ENCODE measurements at places on chromosomes 7 and 10.
A peak's percentile ranks its signal among the peaks of the same experiment; 100 is the strongest.

DNA sequence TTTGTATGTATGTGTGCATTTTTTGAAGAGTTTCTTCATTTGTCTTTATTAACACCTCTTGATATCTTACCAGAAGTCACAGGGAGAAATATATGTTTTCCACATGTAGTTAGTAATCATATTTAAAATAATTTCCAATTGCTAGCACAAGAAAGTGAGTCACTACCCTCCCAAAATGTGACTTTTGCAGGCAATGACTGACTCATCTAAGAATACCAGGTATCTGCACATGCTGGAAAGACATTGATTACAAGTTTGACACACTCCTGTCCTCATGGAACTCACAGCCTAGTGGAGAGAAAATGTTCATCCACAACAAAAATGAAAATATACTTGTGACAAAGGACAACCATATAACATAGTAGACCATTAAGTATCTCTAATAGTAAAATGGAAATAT, 82.9 kb downstream of the SEMA3D start:
- no peak for DNase-seq

DNA sequence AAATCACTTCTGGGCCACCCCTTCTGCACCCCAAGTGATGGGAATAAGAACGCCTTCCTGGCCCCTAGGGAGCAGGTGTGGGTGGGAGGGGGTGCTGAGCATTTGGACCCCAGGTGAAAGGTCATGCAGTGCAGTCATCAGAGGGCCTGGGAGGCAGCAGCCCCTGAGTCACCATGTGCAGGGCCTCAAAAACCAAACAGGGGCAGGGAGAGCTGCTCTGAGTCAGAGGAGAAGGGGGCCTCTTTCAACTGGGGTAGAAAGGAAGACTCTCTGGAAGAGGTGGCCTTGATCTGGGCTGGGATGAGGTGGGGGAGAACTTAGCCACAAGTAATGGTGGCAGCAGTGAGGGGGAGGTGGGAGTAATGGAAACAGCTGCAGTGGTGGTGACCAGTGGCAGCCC, 164.3 kb downstream of the BUB3 start:
- peak; percentile 13 for DNase-seq

DNA sequence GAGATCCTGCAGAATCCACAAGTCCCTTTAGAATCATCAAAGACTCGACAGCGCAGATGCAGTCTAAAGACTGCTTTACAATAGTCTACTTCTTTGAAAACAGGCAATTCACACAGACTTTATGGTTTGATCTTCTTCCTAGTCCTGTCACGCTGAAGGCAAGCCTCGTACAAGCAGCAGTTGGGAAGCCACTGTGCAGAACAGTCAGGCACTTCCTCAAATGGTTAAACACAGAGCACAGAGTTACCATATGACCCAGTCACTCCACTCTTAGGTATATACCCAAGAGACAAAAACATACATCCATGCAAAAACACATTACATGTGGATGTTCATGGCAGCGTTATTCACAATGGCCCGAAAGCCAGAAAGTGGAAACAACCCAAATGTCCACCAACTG, 41.4 kb downstream of the LRRC20 start:
- DNase-seq: no peak

- DNase-seq: no peak
Measured at GRCh38 chr10:4306871-4307270, 519.1 kb upstream of the AKR1E2 start.

- DNase-seq: no peak
Measured at GRCh38 chr7:128497405-128497804, 20.9 kb downstream of the METTL2B start.

- no peak for DNase-seq
Measured at GRCh38 chr10:119308089-119308488, 100.7 kb downstream of the GRK5 start.

DNA sequence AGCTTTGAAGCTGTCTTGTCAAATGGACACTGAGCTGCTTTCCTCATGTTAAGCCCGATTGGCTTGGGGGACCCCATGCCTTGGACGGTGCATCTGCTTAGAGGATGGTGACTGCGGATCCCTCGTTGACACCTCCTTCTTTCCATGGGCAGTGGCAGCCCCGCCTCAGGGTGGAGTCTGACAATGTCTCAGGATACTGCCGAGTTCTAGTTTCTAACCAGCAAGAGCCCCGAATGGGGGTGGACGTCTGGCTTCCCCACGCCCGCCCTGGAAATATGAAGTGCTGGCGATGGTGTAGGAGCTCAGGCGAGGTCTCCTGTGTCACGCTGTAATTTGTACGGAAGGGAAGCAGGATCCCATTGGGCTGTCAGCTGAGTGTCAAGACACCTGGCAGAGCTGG, 106.2 kb upstream of the CTBP2 start:
- DNase-seq: no peak

- DNase-seq: no peak
Measured at GRCh38 chr10:1102831-1103230, 46.6 kb downstream of the WDR37 start.

DNA sequence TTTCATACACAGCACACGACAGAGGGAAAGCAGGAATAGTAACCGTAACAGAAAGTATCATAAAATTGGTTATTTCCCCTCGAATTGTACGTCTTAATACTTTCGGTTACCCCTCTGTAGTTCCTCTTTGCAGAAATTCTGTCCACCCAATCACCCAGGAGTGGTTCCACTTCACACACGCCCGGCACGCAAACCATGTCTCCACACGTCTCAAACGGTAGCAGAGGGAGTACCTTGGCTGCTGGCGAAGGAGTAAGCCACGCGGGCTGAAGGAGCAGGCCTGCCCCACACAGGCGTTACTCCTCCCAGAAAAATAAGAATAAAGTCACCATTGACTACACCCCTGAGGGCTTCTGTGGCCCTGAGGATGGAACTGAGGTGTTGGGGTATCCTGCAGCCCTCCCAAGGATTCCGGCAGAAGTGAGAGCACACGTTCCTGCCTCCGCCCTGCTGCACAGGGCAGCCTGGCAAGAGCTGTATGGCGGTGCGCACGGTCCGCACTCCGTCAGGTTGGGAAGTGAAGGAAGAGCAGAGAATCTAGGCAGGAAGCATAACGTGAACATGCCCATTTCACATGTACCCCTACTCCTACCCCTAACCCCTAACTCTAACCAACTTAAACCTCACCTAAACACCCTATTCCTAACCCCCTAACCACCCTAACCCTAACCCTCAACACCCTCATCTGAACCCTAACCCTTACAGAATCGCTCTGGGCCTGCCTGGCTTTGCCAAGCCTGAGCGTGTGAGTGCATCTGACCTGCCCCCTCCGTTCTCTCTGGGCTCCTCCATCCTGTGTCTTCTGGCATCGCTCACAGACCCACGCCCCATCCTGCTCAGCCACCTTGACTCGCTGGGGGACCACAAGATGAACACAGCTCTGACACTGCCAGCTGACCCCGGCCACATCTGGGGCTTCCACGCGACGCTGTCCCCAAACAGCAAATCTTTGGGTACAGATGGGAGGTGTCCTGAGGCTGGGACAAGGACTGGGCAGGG, 18.2 kb downstream of the GPR146 start:
- no peak for DNase-seq

DNA sequence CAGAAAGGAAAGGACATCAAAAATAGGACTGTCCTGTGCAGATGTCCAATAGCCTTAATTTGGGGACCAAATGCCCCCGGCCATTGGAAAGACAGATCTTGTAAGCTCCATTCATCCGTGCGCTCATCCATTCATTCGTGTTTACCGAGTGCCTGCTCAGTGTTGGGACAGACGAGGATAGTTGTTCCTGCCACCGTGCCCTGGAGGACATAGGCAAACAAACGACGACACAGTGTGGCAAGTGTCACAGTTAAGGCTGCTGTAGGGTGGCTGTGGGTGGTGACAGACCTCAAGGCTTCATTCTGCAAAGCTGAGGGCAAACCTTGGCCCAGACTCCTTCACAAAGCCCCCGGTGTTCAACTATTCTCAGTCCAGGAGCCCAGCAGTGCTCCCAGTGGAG, 27.6 kb downstream of the MKI67 start:
- DNase-seq: no peak

DNA sequence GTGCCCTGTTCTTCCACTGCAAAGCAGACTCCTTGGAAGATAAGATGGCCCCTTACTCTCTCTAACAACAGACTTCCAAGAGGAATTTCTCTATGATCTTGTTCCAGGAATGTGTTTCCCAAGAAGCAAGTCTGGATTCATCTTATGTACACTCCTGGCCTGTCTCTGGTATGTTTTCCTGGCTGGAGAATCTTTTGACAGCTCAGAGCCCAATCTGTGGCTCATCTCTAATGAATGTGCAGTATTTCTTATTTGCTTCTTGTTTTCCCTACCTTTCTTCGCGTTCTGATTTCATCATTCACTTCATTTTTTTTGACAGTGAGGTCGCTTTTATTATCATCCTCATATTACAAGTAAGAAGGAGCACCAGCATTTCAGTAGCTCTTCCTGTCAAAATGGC, 53.0 kb upstream of the PITRM1 start:
- no peak for DNase-seq

DNA sequence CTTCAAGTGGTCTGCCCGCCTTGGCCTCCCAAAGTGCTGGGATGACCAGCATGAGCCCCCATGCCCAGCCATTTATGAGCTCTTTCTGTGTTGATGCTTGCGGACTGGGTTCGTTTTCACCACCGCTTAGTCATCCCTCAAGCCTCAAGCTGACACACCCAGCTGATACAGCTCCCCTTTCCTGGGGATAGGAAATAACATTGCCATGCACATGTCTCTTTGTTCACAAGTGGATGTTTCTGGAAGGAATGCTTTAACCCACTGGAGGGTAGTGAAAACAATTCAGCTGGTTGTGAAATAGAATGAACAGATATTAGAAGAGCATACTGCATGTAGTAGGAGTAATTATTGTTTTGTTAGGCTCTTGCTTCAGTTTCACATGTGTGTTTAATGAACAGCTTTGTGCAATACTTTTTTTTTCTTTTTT, 8.5 kb upstream of the METTL27 start:
- no peak for DNase-seq

DNA sequence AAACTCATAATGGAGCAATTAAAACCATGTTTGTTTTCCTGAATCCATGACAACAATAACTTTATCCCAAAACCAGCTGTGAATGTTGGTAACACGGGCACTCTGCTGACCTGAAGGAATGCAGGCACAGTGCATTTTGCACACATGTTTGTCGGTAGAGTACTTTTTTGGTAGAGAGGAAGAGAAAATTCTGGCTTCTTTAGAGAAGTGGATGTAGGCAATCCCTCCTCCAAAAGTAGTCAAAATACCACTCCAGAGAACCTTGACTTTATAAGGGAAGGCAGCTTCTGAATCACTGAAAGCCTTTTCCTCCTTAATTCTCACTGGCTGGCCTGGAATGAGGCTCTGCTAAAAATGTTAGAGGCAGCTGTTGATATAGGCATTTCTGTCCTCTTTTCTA, 15.8 kb upstream of the ACTA2 start:
- DNase-seq: no peak

DNA sequence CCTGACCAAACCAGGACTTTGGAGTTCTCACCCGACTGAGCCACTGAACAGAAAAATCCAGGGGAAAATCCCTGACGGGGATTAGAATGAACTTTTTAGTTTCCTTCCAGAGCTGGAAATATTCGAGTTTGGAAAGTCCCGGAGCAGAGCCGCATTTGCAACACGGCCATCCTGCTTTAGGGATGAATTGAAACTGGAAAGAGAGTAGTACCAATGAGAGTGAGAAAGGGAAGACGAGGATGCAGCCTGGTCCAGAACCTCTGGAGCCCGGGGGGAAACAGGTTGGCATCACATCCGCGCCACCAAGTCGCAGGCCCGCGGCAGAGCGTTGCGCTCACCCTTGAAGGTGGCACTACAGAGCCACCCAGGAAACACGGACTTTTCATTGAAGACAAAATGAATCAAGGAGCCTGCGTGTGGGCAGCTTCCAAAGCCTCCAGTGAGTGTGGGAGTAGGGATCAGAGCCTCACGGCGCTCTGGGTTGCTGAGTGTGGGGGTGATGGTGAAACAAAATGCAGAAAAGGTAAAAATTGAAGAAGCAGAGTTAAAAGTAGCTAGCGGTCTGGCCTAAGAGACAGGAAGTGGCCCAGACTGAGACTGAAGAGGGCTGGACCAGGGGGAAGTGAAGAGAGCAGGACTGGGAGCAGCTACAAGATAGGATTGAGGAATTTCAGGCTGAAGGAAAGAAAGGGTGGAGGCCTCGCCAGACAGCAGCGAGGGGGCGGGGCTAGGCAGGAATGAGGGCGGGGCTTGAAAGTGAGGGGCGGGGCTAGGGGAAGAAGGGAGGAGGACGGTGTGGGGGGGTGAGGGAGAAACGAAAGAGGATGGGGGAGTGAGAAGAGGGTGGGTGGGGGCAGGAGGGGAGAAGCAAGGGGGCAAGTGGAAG, 1.8 kb downstream of the SMURF1 start:
- DNase-seq: peak; percentile 63

GRCh38 chr10:97267671-97268070, 24.8 kb downstream of the ARHGAP19 start:
- no peak for DNase-seq

GRCh38 chr7:24713850-24714675, 43.2 kb downstream of the GSDME start:
- no peak for DNase-seq

DNA sequence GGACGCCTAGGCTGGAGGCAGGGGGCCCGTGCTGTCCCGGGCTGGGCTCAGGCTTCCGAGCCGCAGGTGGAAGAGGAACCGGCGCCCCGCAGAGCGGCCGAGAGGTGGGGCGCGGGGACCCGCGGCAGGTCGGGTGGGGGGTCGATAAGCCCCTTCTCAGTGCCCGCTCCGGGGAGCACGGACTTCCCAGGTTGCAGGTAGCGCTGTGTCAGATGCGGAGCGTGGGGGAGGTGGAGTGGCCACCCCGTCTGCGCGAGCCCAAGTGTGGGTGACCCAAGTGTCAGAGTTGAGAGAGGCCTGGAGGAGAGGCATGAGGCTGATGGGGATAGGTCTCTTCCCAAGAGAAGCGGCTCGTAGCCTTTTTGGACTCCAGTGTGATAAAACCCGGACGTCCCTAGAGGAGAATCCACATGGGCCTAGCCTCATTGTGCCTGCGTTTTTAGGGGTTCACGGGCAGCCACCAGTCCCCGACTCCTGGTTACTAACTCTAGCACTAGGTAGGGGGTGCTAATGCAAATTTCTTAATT, 580 bp downstream of the EEPD1 start:
- DNase-seq: peak; percentile 8

GRCh38 chr10:122240401-122240800, 30.7 kb upstream of the BTBD16 start:
- no peak for DNase-seq

- DNase-seq: no peak
Measured at GRCh38 chr7:155360495-155361345, 63.0 kb downstream of the INSIG1 start.

DNA sequence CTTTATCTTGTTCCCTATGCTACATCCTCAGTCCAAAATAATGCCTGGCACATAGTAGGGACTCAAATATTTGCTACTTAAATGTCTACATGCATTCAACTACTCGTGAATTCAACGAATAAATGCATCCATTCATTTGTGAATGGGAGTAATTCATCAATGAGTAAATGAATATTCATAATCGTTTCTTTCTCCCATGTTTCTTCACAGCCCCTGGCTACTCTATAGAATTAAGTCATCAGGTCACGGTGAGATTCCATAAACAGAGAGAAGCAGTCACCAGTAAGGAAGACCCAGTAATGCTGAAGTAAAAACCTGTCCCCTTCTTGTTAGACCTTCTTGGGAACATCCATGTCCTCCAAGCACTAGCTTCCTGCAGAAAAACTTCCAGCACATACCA, 48.4 kb downstream of the ATE1 start:
- no peak for DNase-seq

- no peak for DNase-seq
Measured at GRCh38 chr7:1385809-1386622, 73.3 kb downstream of the MICALL2 start.

GRCh38 chr10:105071980-105072379, 430.9 kb downstream of the SORCS3 start:
- DNase-seq: no peak

- no peak for DNase-seq
Measured at GRCh38 chr7:46131916-46132795, 211.1 kb upstream of the IGFBP3 start.

Measured in stimulated activated CD4-positive, alpha-beta T cell treated with anti-CD3 and anti-CD28 coated beads, Interleukin-1b, Interleukin-23, amount 100 ng/mL, for 48 hours (primary cell).